ENCODE measurements at places on chromosomes 6 and 20. TPM values are rescaled to one million over a fixed set of nuclear protein-coding genes. Genes with fewer than 3 reads are reported as not detected.

Gene TNXB
- 0.20 TPM for total RNA-seq

GRCh38 chr6:36824253-36824652, 15.0 kb downstream of the CPNE5 start:
- DNase-seq, result no peak

Gene WFDC2
- 0.78 TPM for total RNA-seq

DNA sequence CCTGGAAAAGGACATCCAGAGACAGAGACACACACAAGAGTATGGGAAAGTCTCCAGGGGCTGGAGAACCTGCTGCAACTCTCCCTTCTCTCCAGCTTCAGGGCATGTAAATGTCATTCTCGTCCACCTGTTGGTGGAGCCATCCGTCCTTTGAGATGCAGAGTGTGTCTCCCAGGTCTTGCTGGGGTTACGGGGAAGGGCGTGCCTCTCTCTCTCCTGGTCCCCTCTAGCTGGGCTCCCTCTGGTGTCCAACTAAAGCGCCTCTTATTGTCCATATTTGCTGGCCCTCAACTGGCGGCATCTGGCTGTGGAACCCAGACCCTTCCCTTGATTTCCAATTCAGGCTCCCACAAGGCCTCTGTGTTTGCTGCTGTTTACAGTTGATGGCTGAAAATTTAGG, 244.1 kb downstream of the BMP7 start:
- DNase-seq, result no peak
